SW 1271 (cell line): ENCODE measurements at places on chromosomes 1 and 21.

- no peak for DNase-seq
These were observed 110.3 kb upstream of the CHRM3 start for GRCh38 chr1:239276051-239276450.

GRCh38 chr1:215497528-215497927 lies 69.6 kb upstream of the KCTD3 start:
- DNase-seq, result no peak

DNA sequence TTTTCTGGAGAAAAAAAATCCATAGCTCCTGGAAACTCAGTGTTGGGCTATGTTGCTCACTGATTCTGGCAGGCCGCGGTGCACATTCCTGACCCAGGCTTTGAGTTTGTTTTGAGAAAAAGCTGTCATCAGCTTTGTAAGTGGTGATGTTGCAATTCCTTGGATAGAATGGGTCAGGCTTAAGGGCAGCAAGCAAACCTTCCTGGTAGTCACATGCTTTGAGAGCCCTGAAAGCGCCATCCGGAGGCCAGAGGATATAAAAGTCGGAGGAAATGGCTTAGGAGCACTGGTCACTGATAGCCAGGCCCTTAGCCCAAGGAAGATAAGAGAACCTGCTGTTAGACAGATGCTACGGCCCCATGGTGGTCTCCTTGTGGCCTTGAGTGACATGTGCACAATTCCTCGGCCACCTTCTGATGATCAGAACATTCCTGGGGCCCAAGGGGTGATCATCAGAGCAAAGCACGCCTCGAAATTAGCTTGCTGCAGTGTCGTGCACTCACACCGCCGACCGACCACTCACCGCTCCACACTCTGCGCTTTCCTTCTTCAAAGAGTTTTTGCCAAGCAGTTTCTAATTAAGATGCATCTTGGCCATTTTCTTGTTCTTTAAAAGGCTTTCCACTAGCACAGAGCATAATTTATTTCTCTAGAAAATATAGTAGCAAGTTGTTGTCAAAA lies 78.6 kb downstream of the MAN1C1 start:
- no peak for DNase-seq

GRCh38 chr1:208455821-208456220 lies 211.6 kb upstream of the PLXNA2 start:
- DNase-seq, result no peak

- DNase-seq, result no peak
These were observed 101.3 kb upstream of the C1orf21 start for GRCh38 chr1:184285401-184286087.

DNA sequence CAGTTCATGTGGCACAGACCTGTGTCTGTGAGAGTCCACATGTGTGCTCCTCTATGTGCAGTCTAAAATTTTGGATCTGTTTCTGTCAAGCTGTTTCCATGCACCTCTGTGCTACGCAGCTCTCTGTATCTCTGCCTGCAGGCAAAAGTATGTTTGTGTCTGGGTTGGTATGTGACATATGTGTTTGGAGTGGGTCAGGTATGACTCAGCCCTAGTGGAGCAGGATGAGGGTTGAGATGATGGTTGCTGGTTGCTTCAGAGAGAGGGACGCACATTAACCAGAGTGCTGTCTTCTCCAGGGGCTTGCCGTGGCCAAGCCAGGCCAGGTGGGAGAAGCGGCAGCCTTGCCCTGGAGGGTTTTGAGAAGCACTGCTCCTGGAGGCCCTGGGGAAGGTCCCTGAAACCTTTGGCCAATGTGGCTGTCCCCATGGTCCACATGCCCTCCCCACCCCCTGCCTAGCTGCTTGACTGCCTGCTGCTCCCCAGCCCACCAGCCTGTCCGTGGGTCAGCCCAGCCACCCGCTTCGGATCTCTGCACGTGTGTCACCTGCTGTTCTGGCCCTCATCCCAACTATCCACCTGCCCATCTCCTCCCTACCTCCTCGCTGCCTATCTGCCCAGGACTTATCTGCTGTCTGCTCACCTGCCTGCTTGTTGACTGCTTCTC lies 4.1 kb upstream of the EVA1B start:
- no peak for DNase-seq

- DNase-seq, result no peak
These were observed 79.3 kb upstream of the TLR5 start for GRCh38 chr1:223222377-223222776.

DNA sequence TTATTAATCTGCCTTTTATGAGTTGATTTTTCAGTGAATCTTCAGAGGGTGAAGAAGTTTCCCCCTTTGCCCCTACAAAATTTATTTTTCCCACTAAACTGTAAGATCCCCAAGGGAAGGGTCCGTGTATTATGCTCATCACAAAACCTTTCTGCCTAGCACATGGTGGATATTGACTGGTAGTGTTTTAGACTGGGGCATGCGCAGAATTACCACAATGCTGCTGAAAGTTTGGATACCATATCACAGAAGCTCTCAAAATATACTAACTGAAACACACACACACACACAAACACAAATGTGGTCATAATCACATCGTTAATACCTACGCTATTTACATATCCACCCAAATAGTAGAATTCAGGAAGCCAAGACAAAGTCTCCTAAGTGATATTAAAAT lies 28.0 kb upstream of the DMRTB1 start:
- no peak for DNase-seq

DNA sequence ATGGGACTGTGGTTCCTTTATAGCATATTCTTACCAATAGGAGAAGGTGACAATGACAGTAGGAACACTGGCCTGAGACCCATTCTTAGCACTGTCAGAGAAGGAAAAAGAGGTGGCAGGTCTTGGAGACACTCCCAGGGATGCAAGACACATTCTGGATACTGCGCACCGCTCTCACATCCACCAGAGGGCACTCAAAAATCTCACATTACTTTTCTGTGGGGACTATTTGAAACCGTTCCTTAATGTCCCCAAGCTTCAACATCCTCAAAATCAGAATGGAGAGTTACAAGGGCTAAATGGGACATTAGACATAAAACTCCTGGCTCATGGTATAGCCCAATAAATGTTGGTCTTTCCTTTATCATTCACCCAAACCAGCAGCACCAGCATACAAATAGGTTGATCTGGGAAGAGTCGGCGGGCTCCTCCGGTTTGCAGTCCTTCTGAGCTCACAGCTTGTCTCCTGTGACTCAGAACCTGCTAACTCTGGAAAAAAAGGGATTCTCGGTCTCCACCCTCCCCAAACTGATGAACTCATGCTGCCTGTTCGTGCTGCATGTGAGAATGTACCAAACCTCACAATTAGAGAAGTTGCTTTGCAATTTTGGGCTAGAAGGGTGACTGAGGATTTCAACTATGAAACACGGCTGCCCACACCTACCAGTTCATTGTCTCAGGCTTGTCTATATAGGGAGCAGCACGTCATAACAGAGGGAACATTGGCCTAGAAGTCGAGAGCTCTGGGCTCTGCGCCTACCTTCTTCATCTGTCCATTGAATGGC lies 40.2 kb downstream of the IL12RB2 start:
- DNase-seq, result no peak

GRCh38 chr1:145845144-145845513 lies 301 bp upstream of the NUDT17 start:
- no peak for DNase-seq

GRCh38 chr1:224357626-224358124 lies 996 bp downstream of the CNIH4 start:
- no peak for DNase-seq

GRCh38 chr1:5376538-5377247 lies 615.5 kb downstream of the NPHP4 start:
- DNase-seq, result no peak

DNA sequence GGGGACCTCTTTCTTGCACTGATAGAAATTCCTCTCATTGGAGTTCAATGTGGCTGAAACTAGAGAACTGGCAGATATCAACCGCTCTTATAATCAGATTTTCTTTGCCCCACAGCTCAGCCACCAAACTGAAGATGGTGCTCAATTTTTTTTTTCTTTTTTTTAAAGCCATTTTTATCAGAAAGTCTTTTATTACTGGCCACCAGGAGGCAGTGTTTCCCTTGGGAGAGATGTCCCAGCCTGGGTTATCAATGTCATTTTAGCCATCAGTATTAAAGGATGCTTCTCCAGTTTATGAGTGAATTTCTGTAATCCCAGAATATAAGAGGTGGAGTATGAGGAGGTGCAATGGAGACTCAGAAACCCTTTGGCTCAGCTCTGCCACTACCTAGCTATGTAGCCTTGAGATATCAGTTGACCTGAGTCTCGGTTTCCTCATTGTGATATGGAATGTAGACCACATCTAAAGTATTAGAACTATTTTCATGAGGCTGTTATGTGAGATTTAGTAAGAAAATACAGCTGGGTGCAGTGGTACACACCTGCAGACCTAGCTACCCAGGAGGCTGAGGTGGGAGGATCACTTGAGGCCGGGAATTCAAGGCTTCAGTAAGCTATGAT lies 27.6 kb downstream of the CD244 start:
- DNase-seq, result no peak

GRCh38 chr1:33224166-33224707 lies 32.1 kb upstream of the ZNF362 start:
- no peak for DNase-seq

- DNase-seq, result no peak
These were observed 992 bp upstream of the USP48 start for GRCh38 chr1:21783679-21784603.

DNA sequence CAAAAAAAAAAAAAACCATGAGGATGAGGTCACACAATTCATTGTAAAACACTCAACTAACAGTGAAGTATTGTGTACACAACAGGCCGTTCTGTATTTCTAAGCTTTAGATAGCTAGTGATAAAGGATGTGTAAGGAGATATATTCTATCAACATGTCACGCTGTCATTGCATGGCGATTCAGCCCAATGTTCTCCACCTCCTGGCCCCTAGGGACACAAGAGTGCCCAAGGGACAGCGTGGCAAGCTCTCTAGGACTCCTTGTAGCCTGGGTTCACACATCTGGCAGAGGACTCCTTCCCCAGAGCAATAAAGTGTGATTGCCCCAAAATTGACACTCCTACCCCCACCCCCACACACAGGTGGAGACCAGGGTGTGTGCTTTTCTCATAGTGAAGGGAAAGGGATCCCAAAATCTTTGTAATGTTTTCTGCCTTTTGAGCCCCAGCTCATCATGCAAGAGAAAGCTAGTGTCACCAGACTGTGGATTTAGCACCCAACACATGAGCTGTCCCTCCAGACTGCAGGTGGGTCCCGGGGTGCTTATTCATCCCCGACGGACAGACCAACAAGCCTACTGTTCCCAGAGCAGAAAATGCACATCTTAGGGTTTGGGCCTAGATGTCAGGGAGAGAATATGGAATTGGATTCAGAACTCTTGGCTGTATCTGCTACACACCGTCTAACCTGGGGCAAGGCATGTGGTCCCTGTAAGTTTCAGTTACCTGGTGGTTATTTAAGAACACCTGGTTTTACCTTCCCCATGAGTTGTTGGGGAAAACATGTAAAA lies 11.5 kb downstream of the TMPRSS3 start:
- no peak for DNase-seq

DNA sequence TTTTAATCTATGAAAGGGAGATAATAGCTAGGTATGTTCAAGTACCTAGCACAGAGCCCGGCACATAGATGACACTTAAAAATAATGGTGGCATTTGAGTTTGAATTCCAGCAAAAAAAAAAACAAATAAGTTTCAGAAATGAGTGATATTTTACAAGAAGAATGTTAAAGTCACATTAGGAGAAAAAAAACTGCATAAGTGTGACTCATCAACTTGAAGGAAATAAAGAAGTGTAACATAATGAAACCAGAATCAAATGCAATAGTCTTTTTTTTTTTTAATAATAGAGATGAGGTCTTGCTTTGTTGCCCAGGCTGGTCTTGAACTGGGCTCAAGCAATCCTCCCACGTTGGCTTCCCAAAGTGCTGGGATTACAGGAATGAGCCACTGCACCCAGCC lies 17.1 kb downstream of the DNASE2B start:
- DNase-seq, result no peak

DNA sequence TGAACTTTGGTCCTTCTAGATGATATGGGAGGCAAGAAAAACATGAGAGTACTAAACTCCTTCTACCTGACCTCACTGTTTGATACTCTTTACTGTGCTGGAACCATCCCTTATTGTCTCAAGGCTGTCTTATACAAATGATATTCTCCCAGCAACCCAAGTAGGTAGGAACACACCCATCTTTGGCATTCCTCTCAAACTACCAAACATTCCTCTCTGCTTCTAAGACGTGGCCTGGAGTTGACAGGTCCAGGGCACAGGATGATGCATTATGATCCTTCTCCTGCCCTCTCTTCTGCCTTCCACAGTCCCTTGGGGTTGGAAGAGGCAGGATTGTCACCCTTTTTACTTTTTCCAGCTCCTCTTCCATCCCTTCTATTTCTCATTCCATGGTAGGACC lies 90.5 kb downstream of the SPATA17 start:
- no peak for DNase-seq

GRCh38 chr1:63276624-63277023 lies 45.7 kb upstream of the FOXD3 start:
- DNase-seq, result no peak

DNA sequence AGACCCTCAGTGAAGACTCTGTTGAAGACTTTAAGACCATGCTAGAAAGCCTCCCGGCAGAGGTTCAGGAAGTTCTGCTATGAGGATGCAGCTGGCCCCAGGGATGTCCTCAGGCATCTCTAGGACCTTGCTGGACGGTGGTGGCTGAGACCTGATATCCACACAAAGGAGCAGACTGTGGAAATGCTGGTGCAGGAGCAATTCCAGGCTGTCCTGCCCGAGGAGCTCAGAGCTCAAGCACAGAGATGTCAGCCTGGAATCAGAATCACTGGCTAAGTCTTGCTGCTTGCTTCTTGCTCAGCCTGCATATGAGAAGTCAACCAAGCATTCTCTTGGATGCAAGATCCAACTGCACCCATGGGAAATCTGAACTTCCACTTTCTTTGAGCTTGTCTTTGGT lies 22.0 kb upstream of the CDC42 start:
- no peak for DNase-seq

GRCh38 chr1:36224537-36225282 lies 467 bp downstream of the THRAP3 start:
- peak; percentile 81 for DNase-seq

DNA sequence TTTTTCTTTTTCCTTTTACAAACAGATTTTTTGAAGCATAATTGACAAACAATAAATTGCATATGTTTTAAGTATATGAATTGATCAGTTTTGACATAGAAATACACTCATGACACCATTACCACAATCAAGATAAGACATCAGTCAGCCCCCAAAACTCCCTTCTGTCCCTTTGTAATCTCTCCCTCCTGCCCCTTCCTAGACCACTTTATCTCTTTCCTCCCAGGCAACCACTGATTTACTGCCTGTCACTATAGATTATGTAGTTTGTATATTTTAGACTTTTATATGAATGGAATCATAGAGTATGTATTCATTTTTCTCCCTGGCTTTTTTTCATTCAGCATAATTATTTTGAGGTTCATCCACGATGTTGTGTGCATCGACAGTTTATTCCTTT lies 6.9 kb upstream of the SYT14 start:
- DNase-seq, result no peak

- DNase-seq, result no peak
These were observed 259.4 kb downstream of the BACH1 start for GRCh38 chr21:29557931-29558725.

DNA sequence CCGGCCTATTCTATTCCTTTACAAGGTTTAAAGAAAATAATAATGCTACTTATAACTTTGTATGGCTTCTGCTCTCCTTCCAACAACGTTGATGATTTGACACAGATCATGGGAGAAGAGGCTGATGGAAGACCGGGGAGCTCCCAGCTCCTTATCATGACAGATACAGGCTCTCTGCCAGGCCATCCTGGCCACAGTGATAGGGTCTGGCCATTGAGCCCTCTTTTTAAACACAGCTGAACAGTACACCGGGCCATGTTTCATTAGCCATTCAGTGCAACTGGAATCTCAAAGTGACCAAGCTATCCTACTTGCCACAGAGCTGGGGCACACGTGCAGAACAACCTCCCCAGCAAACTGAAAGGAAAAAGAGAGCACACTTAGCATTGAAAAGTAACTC lies 34.9 kb downstream of the DNAJC11 start:
- no peak for DNase-seq
